ENCODE measurements at places on chromosomes 5 and 9.

DNA sequence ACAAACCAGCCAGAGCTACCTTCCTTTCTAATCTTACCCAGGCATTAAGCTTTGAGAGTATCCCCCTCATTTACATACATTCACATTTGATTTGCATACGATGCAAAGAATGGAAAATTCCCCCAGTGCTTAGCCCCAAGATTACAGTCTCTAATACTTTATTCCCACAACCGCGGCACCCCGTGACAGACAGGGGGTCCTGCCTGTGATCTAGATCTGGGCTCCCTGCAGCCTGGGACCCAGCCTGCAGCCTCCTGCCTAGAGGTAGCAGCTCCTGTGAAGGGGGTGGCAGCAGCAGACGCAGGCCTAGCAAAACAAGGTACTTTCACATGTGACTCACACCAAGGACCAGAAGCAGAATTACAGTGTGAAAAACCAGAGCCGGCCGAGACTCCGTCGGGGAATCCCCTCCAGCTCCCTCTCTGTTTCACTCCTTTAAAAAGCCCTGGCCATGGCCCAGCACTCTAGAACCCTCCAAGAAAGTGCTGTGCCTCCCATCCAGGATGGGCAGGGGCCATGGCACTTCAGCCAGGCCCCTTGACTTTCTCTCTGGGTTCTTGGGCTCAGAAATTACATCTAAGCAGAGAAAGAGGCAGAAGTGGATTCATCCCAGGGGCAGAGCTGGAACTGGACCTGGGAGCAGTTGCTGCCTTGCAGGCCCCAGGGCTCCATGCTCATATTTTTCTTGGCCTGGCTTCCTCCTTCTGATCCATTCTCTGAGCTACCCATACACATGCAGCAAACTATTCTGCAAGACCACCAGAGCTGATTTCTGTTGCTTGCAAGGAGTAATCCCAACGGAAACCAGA is 14.0 kb upstream of the TCF7 start:
- DNase-seq, result peak; percentile 94

- no peak for DNase-seq
These were observed 89.8 kb upstream of the TUT7 start for GRCh38 chr9:86443992-86444391.

DNA sequence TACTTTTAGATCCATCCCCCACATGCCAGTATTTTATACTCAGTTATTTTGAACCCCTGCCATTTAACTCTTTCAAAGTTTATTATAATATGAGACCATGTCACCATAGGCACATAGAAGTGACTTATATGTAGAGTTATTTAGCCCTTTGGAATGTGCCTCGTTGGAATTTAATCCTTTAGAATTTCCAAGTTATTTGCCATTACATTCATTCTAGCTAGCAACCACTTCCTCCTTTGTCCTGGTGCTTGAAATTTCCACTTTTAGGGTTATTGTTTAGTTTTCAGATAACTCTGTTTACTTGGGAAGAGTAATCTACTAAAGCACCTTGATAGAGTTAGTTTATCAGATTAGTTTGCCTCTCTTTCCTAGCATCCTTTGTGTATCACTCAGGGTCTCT is 82.8 kb upstream of the TLE1 start:
- DNase-seq, result no peak

DNA sequence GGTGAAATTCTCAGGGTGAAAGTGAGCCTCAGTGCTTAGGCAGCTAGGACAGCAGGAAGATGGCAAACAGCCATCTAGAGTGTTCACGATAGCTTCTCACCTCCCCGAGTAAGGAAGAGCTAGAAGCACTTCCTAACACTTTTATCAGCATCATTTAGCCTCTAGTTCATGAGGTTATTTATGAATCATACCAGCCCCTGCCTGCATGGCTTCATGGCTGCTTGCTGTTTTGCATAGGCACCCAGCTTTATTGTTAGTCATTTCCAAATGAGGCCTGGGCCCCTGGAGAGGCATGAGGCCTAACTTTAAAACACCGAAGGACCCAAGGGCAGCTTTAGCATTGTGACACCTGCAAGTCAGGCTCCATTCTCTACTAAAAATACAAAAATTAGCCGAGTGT is 134.9 kb upstream of the PANK3 start:
- DNase-seq, result no peak

DNA sequence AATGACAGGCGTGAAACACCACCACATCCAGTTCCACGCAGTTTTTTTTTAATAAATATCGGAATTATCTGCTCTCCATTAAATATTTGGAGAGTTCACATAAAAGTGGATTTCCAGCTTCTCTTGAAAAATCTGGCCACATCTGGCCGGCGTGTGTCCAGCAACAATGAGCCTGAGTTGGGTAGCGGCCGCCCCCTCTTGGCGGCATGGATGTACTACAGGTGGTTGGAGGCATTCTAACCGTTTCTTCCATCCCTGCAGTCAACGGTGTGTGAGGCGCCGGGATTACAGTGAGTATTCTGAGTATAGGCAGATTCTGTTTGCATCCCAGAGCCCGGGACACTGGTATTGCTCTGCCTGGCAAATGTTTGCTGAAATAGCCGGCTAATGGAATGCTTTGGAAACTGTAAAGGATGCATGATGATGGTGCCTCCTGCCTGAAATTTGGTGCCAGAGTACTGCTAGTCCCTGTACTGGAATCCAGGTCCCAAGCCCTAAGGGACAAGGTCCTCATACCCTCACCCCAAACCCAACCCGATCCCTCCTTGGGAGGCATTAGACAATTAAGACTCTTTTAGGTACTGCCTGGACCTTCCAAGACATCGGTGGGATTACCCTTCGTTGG is 13.6 kb upstream of the GM2A start:
- DNase-seq, result peak; percentile 80

GRCh38 chr5:5738797-5739489 is 316.5 kb downstream of the ICE1 start:
- DNase-seq, result no peak

- no peak for DNase-seq
These were observed 4.5 kb downstream of the PDE6A start for GRCh38 chr5:149940077-149940574.

GRCh38 chr5:76790632-76791290 is 28.1 kb upstream of the F2RL1 start:
- DNase-seq, result peak; percentile 72

- peak; percentile 80 for DNase-seq
These were observed 1.6 kb downstream of the LMX1B start for GRCh38 chr9:126615245-126615790.

Data from activated CD4-positive, alpha-beta T cell treated with anti-CD3 and anti-CD28 coated beads, Interleukin-2, amount 10 ng/mL, durations not matched to agents 24 days and 14 days (primary cell).